ENCODE measurements at places on chromosomes 3 and 15.

DNA sequence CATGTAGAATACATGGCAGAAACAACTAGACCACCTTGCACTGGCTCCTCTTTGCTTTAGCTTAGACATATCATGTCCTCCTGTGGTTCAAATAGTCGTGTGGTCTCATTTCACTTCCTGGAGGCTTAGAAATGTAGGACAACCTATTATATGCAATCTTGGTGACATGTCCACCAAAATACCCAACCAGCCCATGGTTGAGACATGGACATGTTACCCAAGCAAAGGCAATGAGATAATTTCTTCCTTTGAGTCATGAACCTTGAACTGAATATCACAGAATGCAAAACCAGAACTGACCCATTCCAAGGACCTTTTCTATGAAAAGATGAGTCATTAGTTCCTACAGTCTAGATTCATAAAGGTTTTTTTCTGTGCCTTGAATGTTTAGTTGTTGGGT, 309.0 kb upstream of the MDFIC2 start:
- no peak for DNase-seq

DNA sequence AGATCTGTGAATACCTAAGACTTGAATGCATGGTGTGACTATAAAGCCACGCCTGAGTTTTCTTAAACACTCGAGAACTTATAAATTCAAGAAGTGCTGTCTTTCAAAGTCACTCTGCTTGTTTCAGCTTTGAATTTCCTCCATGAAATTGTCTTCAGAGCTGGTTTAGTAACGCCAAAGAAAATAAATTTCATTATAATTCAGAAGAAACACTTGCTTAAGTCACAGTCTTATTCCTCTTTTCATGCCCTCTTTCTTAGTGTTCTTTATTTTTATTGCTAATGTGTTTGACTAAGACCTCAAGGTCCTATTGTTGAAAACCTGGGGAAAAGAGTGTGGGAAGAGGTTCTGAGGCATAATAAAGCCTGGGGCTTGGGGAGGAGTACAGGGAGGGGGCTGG, 3.3 kb upstream of the RCN2 start:
- DNase-seq, result no peak

DNA sequence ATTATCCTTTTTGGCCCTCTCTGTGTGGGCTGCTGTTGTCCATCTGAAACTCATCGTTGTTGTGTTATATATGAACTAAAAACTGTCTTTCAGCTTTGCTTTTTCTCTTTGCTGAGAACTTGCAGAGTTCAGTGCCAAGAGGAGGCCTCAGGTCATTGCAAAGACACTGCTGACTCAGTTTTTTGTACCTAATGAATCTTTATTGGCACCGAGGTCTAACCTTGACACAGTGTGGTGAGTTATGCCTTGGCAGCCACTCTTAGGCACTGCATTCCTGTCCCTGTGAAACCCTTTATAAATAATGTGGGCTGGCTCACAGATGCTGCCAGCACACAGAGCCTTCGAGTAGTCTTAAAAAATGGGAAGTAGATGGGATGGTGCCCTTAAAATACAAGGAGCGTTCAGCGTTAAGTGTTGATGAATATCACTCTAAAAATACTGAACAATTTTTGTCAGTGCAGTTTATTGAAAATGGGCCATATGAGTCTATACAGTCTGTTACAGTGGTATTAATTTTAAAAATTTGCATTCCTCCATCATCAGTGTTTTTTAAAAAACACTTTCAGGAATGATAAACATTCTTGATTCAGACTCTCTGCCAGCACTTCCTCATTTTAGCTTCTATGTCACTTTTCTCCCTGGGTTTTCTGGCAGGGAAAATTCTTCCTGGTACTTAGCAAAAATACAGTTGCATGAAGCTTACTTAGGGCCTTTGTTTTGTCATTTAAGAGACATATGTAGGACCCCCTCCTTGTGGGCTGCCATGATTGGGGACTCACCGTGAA, 234.1 kb downstream of the CACNA2D3 start:
- no peak for DNase-seq

DNA sequence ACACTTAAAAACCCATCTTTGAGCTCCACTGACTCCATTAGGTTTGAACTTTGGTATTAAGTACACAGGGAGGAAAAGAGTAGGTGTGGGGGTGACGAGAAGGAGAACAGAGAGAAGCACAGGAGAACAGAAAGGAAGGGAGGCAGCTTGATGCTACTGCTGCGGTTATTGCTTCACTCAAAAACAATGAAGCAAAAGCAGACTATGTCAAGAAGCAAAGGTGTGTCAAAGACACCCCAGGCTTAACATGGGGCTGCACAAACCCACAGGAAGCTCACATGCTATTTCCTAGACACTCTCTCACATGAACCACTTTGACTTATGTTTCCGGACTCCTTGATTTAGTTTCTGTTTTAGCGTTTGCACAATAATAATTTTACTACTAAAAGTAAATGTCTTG, 961.0 kb upstream of the CFAP20DC start:
- DNase-seq, result no peak
